ENCODE measurements at places on chromosomes 1 and 21.

GRCh38 chr21:45839274-45839673 is 142.3 kb upstream of the COL6A1 start:
- no peak for DNase-seq

GRCh38 chr1:162303004-162303344 is 73.7 kb downstream of the SPATA46 start:
- no peak for DNase-seq

- DNase-seq: no peak
Observed at GRCh38 chr1:243946946-243947345, 96.9 kb upstream of the AKT3 start.

DNA sequence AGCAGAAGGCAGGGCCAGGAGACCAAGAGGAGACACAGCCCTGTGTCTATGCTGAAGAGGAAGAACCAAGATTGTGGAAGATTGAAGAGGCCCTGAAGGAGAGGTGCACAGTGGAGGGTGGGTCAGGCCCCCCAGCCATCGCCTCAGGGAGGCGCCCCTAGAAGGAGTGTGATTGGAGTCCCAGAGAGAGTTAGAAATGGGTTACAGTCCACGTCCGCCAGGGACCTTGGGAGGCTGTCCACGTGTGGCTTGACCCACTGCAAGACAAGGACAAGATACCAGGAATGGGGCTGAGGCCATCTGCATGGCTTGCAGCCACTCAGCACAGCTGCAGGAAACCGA is 375.1 kb downstream of the NPHP4 start:
- DNase-seq: no peak

DNA sequence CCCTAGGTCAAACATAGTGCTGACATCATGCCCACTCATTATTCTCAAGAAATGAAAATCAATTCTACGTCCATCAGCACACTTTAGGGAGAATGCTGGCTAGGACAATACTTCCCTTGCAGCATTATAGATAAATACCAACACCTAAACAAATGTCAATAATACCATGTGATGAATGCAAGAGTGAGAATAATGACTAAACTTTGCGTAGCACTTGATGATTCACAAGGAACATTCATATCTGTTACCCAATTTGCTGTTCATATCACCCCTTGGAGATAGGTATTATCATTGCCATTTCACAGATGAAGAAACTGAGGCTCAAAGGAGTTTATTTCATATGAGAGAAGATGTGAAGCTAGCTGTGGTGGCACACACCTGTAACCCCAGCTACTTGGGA is 24.8 kb upstream of the EPS15 start:
- DNase-seq: no peak

GRCh38 chr1:155479205-155479604 is 83.4 kb downstream of the ASH1L start:
- no peak for DNase-seq

DNA sequence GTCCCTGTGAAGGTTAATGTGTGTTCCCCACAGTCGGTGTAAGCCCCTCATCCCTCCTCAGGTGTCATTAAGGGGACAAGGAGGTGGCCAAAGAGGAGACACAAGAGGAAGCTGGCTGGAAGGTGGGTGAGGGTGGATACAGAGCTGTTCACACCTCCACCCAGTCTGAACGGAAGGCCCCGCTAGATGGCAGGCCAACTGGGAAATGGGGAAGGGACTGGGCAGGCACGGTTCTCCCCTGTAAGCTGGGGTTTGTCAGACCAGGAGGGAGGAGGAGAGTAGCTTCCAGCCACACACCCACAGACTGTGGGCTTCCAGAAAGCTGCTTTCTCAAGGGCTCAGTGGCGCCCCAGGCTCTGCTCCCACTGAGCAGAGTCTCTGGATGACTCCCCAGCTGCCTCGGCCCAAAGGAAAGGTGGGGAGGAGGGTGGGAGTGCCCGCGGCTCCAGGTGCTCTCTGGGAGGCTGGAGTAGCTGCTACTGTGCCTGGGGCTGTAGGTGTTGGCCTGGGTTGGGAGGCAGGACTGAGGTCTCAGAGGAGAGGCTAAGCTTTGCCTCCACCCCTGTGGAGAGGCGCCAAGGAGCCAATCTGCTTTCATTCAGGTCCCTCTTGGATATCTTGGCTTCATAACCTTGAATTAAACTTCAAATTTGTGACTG is 41.2 kb downstream of the PCP4 start:
- no peak for DNase-seq

DNA sequence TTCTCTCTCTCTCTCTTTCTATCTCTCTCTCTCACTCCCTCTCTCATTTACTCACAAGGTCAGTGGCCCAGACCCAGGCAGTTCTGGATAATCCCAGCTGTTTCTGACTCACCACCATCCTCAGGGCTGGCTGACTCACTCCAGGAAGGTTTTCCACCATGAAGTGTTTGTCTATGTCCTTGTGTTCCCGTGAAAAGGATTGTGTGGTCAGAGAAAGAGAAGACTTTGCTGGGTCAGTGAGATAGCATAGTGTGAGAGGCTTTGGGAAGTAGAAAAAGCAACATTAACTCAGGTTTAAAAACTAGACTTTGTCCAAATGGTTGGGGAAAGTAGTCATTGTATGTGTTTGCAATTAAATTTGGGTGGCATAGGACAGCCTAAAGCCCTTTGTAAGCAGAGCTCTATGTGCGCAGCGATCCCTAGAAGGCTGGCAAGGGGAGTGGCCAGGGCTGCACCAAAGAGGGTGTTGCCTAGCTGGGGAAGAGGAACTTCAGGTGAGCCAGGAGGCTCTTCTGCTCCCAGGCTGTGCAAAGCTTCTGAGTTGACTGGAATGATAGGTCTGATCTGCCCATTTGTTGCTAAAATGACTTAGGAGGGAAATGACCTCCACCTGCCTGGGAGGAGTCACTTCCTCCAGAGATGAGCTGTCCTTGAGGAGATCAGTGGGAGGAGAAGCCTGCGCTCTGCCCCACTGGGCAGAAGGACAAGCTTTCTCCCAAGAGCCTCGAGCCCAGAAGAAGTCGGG is 4.9 kb upstream of the CAPN2 start:
- peak; percentile 91 for DNase-seq

DNA sequence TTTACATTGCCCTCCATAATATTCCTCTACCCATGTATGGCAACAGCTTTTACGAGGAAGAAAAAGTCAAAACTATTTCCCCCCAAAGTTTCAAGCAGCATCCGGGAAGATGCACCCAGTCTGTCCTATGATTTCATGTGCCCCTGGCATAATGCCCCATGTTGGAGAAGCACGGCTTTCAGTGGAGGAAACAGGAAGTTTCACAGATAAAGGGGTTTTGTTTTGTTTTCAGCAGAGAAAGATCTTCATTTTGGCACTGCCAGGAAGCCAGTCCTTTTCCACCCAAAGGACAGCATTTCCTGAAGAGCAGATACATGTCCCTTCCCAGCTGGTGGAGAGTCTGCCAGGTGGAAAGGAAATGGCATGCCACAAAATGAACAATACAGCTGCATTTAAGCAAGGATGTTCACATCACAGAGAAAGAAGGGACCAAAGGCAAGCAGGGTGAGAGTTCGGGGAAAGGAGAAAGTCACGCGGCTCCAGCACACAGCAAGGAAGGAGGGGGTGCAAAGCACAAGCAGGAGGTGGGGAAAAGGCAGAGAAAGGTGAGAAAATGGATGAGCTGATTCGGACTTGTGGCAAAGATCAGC is 95.3 kb upstream of the HIVEP3 start:
- peak; percentile 52 for DNase-seq
